T-helper 1 cell (primary cell): ENCODE measurements at places on chromosomes 13 and 19.

GRCh38 chr13:59392328-59392727 is 771.4 kb downstream of the DIAPH3 start:
- DNase-seq: no peak

DNA sequence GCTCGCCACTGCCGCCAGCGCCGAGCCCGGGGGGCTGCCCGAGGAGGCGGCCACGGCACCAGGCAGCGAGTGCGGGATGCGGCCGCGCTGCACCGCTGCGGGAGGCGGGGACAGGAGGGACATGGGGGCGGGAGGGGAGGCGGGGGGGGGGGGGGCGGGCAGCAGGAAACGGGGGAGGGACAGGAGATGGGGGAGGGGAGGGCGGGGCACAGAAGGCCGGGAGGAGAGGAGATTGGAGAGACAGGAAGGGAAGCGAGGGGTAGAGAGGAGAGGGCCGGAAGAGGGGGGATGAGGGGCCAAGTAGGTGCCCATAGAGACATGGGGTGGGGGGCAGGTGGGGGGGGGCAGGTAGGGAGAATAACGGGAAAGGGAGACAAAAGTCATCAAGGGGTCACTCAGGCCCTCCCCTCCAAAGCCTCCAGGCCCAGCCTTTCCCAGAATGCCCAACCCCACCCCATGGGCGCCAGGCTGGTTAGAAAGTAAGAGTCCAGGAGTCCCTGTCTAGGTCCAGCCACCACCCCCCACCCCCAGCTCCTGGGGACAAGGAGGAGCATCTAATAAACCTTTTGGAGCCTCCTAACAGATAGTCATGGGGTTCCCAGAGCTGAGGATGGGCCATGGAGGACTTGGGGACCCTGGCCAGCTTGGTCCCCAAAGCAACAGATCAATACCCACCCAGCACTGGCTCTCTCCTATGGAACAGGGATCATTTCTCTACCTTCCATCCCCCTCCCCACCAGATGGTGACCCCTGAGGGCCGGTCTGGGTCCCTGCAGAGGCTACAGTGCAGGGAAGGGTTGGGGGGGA is 9.5 kb downstream of the NR2F6 start:
- no peak for DNase-seq

DNA sequence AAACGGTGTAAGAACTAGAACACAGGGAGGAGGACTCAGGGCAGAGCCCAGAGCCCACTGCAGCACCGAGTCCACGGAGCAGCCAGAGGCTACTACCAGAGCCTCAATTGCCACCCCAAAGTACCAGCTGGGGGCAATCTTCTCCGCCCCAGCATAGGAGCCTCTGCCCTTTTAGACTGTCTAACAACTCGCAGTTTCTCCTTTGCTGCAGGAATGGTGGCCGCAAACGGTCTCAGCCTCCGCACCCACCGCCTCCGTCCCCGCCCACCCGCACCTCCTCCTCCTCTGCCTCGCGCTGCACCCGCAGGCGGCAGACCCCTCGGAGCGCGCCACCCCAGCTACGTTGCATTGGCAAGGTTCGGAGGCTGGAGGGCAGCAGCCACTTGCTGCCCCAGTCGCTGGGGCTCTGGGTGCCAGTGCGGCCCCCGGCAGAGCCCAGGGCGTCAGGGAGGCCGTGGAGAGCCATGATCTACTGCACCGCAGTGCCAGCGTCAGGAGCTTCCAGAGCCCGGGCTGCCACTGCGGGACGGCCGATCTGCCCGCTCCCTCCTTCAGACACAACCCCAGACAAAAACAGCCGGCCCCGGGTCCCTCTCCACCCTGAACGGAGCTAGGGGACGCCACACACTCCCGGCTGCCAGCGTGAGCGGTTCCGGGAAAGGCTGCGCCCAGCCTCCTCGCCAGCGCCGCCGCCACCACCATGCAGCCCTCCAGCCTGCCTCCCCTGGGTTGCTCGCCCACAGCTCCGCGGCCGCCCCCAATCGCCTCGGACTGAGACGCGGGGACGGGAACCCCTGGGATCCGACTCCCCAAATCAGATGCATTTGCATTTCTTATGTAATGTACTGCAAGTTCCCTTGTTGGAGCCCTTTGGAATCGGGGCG is 1.8 kb downstream of the FGF14 start:
- DNase-seq: peak; percentile 6

GRCh38 chr19:39481229-39481545 is 549 bp downstream of the TIMM50 start:
- DNase-seq: no peak

DNA sequence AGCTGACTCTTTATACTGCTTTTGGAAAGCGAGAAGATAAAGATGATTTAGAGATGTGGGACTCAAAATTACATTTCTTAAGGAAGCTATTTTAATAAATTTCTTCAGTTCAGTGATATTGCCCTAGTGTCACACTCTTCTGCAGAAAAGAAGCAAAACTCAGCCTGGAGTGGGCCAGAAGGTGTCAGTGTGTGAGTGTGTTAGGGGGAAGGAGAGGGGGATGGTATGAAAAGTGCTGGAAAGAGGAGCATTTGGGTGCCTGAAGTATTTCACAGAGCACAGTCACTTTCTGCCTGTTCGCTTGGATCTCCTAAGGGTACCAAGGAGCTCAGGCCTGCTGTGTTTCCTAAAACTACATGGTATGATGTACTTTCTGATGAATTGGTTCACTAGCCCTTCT is 84.5 kb upstream of the FRY start:
- no peak for DNase-seq

GRCh38 chr13:42781352-42781751 is at the start of gene FAM216B:
FAM216B (plus strand) TSS chr13:42781584; CDS start chr13:42784068, 2,484 bp downstream.
- no peak for DNase-seq

DNA sequence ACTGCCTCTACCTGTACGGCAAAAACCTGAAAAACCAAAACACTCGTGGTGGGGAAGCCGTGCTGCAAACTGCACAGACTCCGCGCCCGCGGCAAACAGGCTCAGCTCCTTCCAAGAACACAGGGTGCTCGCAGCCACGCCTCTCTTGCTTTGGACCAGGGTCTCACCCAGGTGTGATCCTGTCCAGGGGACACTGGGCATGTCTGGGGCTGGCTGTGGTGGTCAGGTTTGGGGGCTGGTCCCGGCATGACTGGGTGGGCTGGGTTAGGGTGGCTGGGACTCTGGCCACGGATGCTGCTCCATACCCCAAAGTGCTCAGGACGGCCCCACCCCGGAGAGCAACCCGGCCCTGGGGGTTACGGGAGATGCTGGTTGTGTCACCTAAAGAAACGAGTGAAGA is 13.9 kb downstream of the GPX4 start:
- no peak for DNase-seq

DNA sequence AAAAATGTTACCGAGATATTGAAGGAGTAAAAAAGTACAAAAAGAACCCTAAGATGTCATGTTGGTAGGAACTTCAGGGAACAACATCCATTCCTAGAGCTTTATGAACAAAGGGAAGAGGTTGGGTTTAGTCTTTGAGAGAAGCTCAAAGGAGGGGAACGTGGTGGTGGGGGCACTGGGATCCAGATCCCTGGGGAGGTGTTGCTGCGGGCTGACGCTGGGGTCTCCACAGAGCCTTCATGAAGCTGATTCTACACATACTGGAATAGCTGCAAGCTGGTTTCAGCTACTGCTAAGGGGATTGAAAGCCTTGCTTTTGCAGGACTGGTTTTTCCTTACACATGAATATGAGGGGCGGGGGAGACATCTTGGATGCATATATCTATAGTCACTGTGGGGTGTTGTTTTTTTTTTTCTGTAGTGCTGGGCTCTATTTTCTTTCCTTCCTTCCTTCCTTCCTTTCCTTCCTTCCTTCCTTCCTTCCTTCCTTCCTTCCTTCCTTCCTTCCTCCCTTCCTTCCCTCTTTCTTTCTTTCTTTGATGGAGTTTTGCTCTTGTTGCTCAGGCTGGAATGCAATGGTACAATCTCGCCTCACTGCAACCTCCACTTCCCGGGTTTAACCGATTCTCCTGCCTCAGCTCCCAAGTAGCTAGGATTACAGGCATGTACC is 6.5 kb upstream of the MZF1 start:
- no peak for DNase-seq

DNA sequence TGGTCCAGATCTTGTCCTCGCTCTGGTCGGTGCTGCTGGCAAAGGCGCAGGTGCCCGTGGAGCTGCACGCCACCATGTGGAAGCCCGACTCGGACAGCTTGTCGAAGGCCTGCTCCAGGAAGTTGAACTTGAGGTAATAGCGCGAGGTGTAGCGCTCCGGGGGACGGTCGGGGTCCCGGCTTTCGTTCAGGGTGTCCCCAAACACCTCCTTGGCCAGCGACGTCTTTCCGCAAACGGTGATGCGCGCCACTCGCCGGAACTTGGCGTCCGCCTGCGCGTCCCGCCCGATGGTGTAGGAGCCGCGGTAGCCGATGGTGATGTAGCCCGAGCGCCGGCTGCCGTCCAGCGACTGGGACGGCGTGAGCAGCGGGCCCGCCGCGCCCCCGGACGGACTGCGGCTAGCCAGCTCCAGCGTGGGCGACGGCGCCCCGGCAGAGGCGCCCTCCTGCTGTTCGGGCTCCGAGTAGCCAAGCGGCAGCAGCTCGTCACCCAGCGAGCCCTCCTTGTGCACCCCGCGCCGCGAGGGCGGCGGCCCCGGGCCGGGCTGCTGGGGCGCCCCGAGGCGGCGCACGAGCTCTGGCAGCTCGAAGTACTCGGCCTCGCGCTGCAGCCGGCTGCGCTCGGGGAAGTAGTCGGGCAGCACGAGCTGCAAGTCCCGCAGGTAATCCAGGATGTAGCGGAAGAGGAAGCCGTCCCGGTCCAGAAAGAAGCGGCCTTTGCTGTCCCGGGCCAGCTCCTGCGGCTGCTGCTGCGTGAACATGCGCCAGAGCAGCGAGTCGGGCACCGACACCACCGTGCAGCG is 801 bp downstream of the KCTD12 start:
- peak; percentile 71 for DNase-seq

DNA sequence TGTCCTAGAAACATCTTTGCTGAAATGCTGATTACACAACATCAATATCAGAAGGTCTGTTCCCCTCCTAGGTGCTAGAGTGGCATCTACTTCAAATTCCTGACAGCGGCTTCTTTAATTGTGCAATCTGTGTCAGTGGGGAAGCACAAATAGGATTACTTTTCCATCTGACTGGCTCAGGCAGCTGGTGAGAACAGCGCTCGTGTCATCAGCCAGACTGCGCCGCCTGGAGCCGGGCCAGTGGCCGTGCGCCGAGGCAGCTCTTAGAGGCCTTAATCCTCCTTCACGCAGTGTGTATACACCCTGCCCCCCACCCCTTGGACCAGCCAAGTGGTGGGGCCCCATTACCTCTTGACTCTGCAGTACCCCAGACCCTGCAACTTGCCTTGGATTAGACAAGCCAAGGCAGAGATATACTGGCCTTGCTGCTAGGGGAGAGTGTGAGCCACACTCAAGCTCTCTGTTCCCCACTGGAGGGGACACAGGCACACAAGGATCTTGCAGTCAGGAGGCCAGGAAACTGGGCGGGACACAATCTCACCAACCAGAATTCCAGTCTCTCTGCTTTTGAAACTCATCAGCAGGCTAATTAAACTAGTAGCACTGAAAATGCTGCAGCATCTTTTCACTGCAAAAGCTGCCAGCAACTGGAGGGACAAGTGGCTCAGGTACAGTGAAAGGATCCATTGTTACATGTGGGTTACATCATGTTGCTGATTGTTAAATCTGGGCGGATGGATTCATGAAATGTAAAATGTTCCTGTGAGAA is 48.9 kb upstream of the EPHX3 start:
- DNase-seq: no peak

DNA sequence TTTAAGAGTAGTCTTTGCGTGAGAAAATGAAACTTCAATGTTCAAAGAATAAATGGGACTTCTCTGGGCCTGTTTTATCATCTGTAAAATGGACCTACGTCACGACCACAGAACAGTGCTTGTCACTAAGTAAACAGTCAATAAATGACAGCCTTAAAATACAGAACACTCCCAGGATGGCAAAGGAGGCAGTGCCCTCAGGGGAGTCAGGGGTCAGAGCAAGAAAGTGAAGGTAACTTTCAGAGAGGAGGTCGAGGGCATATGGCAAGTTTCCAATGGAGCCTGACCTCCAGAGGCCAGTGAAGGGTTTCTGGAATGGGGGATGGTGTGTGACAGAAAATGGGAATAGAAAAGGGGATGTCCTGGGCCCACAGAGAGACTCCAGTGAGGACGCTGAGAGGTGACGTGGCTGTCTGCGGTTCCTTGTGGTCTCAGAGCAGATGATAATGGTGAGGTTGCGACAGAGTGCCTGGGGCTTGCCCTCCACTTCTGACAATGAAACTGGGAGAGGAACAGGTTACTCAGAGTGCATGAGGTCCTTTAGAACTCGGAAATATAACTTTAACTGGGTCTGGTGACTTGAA is 91.8 kb downstream of the UBL3 start:
- DNase-seq: peak; percentile 45

DNA sequence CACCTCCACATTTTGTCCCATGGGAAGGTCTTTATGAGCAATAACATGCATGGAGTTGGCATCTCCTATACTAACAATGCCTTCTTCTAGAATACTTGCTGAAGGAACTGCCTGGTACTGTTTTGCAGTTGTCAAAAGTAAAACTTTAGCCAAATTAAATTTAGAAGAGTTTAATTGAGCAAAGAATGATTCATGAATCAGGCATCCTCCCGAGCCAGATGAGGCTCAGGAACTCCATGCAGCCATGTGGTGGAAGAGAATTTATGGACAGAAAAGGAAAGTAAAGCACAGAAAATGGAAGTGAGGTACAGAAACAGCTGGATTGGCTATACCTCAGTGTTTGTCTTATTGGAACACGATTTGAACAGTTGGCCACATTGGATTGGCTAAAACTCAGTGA is 1081.9 kb downstream of the SLITRK1 start:
- no peak for DNase-seq

- DNase-seq: no peak
Observed at GRCh38 chr13:100014621-100015020, 33.0 kb downstream of the ZIC2 start.

DNA sequence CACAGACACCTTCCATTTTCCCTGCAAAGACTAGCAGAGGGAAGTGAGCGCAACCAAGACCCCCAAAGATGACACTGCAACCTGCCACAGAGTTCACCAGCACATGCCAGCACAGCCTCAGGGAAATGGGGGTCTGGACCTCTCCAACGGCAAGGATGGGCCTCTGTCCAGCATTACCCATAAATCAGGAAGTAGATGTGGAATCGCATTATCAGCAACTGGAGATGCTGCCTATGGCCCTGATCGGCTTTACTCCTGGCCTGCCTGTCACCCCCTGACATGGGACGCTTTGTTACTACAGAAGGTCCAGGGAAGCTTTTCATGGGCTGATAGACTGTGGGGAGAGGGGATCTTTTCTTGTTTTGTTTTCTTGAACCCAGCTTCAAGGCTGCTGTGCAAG is 41.4 kb upstream of the POU2F2 start:
- no peak for DNase-seq

GRCh38 chr13:100506600-100507422 is 81.8 kb downstream of the GGACT start:
- no peak for DNase-seq
